ENCODE measurements at places on chromosomes 11 and 22.

DNA sequence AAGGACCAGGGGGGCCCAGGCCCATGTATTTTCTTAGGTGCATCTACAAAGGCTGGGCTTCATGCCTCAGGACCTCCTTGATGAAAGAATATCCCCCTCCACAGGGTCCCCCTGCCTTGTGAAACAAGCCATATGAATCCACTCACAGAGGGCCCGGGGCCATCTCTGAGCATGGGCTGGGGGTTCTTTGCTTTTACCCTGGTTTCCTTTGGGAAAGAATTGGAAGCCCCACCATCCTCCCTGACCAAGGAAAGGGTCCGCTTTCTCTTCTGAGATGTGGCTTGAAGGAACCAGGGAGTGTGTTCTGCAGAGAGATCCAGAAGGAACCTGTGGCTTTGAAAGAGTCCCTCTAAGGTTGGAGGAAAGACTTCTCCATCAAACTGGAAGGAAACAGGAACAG, 9.2 kb upstream of the ANO1 start:
- DNase-seq: no peak

GRCh38 chr11:104649002-104649401, 249.3 kb downstream of the CASP12 start:
- no peak for DNase-seq

DNA sequence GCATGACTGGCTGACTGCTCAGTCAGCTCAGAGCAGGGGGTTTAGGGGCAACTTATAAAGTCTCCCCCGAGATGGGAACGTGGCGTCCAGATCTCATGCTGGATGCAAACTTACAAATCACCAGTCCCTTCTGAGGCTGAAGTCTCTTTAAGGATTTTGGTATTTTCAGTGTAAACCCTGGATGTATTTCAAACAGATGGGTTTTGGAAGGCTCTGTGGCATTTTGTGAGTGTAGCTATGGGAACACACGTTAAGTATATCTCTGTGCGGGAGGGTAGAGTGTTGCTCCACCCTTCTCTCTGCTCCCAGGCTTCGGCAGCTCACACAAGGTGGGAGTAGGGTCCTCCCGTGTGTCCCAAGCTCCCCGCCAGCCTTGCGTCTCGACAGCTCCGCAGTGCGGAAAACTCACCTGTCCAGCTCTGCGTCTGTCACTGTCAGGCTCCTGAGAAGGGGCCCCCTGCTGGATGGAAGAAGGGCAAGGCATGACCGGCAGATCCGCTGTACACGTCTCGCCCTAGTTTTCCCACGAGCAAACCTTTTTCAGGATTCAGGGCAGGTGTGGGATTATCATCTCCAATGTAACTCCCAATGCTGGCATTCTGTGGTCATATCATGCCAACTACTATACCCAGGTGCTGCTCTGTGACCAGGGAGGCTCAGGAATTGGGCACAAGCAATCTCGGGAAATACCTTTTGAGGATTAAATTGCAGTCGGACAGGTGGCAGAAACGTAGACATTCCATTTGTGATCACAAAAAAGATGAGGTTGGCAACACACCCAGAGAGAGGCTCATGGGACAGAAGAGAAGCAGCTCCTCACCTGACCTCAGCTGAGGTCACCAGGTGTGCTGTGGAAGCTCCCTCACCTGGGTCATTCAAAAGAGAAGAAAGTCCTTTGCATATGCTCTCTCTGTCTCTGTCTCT, 313.9 kb upstream of the B3GAT1 start:
- no peak for DNase-seq

DNA sequence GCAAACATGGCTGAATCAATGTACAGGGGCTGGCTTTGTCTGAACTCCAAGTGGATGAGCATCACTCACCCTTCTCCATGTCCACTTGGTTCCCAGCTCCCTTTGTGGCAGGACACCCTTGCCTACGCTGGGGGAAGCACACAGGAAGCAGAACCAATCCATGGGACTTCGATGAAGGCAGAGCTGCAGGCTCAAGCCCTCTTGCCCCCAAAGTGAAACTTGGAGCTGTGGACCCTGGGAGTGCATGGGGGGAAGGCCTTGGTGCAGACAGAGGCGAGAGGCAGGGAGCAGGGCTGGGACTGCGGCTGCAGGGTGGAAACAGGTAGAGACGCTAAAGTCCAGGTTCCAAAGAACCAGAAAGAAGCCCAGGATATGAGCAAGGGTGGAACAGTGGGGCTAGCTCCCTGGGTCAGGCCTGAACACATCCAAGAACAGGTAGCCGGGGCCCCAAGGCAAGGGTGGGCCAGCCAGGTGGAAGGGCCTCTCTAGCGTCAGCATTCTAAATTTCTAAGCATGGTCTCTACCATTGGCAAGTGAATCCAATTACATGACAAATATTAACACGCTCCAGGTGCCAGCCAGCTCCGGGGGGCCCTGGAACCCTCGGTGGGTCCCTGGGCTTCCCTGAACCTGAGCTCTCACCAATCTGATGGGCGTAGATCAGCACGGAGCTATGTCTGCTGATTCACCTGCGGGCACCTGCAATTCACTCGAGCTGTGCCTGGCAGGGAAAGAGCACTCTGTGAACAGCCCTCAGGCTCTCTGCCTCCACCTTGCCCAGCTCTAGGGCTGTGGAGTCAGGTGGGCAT, 532.8 kb downstream of the BRD1 start:
- no peak for DNase-seq

DNA sequence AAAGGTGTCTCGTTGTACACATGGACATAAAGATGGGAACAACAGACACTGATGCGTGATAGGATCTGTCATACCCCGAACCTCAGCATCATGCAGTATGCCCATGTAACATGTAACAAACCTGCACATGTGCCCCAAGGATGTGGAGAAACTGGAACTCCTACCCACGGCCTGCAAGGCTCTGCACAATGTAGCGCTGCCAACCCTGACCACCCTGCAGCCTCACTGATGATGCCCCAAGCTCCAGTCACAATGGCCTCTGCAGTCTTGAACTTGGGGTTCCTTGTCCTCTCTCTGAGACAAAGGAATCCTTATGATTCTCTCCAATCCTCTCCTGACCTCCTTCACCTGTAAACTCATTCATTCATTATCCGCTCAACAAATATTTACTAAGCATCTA, 14.2 kb downstream of the LMO1 start:
- DNase-seq: no peak

DNA sequence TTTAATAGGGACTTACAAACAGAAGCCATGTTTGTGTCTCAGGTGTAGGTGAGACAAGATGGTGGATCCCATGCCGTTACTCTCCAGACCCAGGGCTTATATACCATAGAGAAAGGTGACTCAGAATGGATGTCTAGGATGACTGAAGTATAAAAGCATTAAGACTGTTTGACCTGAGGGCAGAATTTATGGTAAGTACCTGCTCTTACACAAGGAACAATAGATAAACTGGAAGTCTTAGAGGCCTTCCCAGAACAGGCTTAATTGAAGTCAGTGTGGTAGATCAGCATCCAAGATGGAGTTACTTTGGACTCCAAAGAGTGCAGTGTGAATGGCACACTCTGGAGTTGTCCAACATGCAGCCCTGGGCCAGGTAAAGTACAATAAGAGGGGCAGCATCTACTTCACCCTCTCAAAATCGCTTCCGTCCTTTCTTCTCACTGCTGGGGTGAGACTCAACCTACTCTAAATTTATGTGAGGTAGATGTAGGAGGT, 387.0 kb upstream of the DDI1 start:
- no peak for DNase-seq

GRCh38 chr11:108112057-108112456, 9.3 kb upstream of the ACAT1 start:
- DNase-seq: no peak

DNA sequence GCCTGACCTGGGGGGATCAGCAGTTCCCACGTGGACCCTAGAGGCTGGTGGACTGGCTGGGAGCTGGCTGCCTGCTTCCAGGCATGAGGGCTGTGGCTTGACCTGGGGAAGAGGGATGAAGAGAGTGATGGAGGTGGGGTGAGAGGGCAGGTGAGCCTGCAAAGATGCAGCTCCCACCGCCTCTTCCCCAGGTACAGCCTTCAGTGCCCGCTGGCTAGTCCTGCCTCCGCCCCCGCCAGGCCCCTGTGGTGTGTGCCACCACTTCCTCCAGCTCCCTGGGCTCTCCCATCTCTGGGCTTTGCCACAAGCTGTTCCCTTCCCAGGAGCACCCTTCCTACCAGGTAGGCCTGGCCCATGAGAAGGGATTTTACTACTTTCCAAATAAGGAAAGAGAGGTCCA, 19.1 kb downstream of the PARVG start:
- no peak for DNase-seq

DNA sequence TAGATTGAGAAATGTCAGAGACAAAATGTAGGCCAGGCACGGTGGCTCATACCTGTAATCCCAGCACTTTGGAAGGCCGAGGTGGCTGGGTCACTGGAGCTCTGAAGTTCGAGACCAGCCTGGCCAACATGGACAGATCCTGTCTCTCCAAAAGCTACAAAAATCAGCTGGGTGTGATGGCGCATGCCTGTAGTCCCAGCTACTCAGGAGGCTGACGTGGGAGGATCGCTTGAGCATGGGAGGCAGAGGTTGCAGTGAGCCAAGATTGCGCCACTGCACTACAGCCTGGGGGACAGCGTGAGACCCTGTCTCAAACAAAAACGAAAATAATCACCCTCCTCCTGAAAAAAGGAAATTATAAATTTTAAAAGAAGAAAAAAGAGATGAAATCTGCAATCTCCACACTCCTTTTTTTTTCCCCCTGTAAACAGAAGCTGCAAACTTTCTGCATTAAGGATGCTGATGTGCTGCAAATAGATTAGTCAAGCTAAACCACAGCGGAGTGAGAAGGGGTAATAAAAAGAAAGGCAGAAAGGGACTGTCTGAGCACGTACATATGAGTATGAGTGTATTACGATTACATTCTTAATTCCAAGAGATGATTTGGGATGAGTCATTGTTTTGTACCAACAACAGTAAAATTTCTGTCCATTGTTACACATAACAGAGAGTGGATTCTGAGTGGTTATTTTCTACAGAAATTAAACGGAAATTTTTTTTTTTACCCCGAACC, 87.3 kb downstream of the SIK3 start:
- no peak for DNase-seq

DNA sequence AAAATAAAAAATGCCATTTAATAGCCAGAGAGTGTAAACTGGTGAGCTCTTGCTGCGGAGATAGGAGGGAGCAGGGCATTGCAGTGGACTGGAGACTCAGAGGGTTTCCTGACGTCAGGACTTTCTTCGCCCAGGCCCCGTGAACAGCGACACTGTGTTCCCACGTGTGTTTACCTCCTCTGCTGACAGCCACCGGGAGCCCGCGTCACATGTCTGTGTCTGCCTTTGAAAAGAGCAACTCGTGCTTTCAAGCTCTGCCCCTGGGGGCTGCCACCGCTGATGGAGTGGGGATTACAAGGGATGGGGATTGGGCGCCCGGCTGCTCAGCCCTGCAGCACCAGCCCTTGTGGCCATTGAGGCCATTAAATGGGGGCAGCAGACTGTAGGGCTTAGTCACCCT, 3.3 kb downstream of the TANGO2 start:
- DNase-seq: no peak

DNA sequence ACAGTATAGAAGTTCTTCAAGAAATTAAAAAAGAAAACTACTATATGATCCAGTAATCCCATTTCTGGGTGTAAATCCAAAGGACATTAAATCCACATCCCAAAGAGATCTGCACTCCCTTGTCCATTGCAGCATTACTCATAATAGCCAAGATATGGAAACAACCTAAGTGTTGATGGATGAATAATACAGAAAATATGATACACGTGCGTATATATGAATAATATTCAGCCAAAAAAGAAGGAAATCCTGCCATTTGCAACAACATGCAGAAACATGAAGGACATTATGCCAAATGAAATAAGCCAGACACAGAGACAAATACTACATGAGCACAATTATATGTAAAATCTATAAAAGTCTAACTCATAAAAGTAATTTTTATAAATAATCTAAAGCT, 306.3 kb upstream of the ANO3 start:
- DNase-seq: no peak

DNA sequence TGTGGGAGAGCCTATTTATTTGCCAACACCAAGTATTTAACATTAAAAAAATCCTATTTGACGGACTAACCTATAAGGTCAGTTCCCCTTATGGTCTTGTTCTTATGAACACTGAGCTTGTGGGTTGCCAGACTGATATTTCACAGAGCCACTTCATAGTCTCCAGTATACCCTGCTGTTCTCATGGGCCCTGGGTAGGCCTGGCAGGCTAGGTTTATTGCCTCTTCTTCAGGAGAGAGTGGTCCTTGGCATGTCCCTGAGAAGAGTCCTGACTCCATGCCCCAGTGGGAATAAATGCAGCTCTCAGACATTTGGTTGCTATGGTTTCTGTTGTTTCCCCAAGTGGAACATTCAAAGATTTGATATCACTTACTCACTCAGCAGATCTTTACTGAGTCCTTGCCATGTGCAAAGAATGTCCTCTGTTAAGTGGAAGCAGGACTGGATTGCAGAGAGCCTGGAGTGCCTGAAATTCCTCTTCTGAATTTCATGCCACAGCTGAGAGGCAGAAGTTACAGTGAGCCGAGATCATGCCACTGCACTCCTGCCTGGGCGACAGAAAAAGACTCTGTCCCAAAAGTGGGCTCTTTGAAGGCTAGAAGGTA, 15.7 kb downstream of the SLC5A1 start:
- no peak for DNase-seq

DNA sequence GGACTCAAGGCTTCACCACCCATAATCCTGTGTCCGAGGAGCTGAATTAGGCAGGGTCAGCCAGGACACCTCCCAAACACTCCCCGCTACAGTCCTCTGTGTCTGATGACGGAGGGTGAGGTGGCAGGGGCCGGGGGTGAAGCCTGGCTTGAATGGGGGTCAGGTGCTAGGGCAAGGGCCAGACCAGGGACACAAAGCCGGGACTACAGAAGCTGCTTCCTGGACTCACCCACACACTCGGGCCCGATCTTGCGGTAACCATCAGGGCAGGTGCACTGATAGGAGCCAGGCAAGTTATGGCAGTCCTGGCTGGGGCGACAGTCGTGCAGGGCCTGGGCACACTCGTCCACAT, 2.3 kb downstream of the EFEMP2 start:
- DNase-seq: no peak

DNA sequence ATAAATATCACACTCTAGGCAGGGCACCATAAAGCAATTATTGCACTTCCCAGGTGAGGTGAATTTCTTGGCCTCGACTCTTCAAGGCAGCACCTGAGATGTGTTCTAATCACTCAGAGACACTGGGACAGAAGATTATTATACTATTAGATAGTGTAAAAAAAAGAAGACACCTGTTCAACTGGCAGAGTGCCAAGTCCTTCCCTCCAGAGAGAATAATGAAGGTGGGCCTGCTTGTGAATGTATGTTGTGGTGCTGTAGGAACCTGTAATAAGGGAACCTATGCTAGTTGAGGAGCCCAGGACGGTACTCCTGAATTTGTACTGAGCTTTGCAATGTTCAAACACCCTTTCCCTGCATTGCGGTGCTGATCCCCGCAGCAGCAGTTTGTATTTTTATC, 107.5 kb downstream of the NXPE2 start:
- DNase-seq: no peak

DNA sequence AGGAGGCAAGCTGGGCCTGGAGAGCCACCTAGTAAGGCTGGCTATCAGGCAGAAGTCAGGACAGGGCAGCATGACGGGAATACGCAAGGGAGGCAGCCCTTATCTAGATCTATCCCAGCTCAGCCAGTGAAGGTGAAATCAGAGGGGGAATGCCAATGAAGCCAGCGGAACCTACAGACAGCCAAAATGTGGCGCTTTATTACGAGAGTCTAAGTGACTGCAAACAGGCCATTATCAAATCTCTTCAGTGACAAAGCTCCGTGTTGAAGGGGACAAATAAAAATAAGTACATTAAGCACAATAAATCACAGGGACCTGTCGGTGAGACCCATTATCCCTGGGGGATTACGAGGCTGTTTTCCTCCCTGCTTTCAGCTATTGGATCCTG, 22.8 kb downstream of the LARGE1 start:
- no peak for DNase-seq

GRCh38 chr11:71119656-71120269, 132.6 kb downstream of the SHANK2 start:
- DNase-seq: no peak
